ENCODE measurements at places on chromosomes 1 and 21. TPM values are rescaled to one million over a fixed set of nuclear protein-coding genes. Genes with fewer than 3 reads are reported as not detected.

- DNase-seq = no peak
Measured at GRCh38 chr1:47231301-47232186, 481 bp downstream of the TAL1 start.

The ACBD3 gene
- total RNA-seq = 71.0 TPM

DNA sequence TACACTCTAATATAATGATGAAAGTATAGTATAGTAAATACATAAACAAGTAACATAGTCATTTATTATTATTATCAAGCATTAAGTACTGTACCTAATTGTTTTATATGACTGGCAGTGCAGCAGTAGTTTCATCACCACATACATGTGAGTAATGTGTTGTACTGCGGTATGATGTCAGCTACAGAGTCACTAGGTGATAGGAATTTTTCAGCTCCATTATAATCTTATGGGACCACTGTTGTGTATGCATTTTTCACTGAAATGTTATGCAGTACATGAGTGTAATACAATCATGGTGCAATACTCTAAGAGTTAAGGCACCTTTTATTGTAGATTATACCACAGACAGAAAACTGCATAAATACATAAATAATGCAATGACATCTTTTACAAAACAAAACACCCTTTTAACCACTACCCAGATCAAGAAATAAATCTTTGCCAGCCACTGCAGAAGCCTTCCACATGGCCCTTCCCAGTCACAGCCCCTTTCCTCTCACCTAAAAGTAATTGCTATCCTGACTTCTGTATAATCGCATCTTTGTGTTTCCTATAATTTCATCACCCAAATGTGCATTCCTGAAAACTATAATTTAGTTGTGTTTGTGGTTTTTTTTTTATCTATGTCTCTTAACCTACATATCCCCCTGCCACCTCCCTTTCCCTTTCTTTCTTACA is 16.3 kb downstream of the ABCD3 start:
- no peak for DNase-seq

The LCE6A gene
- not detected for total RNA-seq

DNA sequence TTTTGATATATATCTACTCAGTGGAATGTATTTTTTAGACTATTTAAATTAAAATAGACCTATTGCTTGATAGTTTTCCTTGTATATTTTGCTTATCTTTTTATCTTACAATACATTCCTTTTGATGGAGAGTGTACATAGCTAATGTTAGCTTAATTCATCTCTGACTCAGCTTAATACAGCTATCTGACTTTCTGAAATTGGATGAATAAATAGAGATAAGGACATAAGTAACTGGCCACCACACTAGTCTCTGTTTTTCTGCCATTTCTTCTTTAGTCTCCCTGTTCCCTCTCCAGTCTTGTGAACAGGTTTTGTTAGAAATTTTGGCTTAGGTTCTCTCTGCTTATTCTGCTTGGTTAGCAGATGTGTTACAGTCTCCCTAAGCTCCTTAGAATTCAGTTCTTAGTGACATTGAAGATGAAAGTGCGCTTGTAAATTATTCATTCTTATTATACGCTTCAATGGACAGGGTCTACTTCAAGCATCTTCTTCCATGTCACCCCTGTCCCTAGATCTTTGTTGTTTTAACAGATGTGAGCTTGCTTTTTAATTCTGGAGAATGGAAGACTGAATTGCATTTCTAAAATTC is 59.6 kb downstream of the XPR1 start:
- DNase-seq = no peak

The SLC44A3 gene
- not detected for total RNA-seq

DNA sequence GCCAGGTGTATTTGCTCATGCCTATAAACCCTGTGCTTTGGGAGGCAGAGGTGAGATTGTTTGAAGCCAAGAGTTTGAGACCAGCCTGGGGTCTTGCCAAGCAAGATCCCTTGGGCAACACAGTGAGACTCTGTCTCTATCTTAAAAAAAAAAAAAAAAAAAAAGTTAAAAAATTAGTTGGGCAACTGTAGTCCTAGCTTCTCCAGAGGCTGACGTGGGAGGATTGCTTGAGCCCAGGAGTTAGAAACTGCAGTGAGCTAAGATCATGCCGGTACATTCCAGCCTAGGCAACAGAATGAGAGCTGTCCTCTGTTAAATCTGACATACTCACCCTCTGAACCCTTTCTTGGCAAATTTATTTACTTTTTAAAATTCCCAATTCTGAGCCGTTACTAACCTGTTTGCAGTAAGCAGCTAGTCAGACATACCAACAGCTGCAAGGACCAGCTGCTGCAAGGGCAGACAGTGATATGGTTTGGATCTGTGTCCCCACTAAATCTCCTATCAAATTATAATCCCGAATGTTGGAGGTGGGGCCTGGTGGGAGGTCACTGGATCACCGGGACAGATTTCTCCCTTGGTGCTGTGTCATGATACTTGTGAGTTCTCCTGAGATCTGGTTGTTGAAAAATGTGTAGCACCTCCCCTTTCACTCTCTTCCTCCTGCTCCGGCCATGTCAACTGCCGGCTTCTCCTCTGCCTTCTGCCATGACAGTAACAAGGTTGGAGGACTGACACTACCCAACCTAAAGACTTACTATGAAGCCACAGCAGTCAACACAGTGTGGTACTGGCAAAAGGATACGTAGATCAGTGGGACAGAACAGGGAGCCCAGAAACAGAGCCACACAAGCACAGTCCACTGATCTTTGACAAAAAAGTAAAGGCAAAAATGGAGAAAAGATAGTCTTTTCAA is 10.6 kb downstream of the PARP1 start:
- DNase-seq = no peak

All from A172 (cell line).